ENCODE measurements at places on chromosomes 3 and 15.

- DNase-seq, result no peak
These were observed 57.7 kb downstream of the DNAJB8 start for GRCh38 chr3:128408693-128409623.

DNA sequence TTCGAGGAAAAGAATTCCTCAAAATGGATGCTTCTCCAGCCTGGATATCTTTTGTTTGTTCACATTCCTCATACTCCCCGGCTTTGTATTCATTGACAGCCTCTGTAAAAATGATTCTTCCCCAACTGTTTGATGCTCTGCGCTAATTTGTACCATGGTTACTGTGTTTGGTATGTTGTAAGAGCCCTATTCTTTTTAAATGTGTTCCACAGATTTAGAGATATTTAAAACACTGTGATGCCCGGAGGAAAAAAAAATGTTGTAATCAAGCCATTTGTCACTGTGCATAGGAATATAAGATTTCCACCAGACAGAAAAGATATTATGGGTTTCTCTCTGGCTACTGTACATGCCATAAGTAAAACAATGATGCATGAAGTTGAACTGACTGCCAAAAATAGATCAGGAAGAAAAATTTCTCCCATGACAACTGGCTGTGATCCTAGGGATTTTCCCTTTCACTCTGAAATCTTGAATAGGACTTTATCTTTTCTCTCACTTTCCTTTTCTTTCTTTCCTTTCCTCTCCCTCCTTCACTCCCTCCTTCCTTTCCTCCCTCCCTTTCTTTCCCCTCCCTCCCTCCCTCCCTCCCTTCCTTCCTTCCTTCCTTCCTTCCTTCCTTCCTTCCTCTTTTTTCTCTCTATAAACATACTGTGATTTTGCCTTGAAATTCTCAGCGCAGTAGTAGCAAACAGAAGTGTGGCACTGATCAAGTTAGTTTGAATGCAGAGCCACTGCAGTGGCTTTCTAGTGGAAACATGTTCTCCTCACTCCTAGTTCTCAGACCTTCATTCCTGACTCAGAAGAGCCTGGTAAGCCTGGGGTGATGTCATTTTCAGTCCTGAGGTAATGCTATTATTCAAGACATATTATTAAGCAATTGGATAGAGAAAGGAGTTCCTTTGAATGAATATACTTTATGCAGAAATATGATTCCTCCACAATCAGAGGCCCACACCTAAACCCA is 254.9 kb upstream of the TBL1XR1 start:
- DNase-seq, result no peak

GRCh38 chr15:56148064-56148463 is 95.6 kb downstream of the RFX7 start:
- DNase-seq, result no peak

- DNase-seq, result peak; percentile 28
These were observed 23.2 kb upstream of the VILL start for GRCh38 chr3:37967260-37967881.

DNA sequence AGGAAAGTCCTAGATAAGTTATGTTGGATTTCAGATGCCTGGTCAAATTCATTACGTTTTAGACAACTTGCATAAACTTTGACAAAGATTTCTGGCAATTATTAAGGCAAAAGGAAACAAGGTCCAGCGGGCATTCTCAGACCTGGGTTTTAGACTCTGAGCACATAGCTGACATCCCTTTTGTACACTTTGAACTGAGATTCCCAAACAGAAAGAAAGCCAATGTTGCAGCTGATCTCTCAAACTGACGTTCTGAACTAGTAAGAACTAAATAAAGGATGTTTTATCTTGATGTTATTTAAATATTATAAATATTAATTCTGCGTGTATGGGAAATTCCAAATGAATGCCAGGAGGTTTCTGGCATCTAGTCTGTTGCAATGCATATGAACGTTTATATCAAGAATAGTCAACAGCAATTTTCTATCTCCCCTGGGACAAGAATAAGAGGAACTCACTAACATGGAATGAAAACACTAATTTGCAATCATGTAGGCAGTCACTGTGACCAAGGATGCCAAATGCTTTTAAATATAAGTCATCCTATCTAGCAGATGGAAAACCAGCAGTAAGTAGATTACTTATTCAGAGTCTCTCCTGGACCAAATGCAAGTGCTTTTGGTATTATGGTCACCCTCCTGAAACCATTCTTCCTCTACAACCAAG is 202.1 kb downstream of the GREM1 start:
- no peak for DNase-seq

GRCh38 chr3:140767566-140767965 is 89.7 kb downstream of the TRIM42 start:
- DNase-seq, result no peak

- DNase-seq, result no peak
These were observed 2.6 kb upstream of the CIB2 start for GRCh38 chr15:78133801-78134200.

- no peak for DNase-seq
These were observed 45.1 kb downstream of the TNIK start for GRCh38 chr3:171415070-171415469.

DNA sequence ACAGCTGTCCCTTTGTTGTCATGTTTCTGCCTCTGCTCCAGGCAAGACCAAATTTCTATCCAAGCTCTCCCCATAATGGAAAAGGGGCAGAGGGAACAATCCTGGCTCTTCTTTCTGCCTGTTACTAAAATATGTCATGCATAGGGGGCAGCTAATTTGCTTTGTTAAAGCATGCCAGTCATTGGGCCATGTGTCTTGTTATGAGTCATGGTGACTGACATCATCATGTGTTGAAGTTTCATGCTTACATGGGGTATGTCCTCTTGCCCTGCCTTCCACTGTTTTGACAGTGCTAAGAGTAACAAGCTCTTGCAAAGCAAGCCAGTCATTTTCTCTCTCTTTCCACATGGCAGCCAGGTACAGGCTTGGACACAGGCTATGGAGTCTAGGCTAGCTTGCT is 268.9 kb downstream of the GABRB3 start:
- no peak for DNase-seq

DNA sequence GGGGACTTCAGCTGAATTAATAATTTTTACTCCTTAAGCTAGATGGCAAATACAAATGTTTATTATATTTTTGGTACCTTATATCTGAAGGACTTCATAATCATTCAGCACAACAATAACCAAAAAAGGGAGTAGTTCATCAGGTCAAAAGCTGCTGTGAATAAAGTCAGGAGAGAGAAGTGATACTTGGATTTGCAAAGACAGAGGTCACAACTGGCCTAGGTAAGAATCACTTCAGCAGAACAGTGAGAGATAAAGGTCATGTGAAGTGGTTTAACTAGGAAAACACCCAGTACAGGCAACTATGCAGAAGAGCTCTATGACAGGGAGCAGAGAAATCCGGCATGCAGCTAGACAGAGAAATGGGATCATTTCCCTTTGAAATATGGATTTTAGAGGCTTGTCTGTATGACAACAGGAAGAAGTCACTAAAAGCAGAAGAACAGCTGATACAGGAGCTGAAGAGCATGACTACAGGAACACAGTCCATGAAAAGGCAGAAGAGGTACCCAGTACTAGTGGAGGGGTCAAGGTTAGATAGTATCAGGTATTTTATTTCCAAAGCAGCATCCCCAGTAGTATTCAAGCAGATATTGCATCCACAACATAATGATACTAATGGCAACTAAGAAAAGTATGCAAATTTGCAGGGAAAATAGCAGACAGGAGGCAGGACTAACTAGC is 25.7 kb downstream of the ZMAT3 start:
- no peak for DNase-seq

GRCh38 chr3:186869253-186870100 is 27.0 kb downstream of the ADIPOQ start:
- DNase-seq, result no peak

GRCh38 chr3:36446276-36446675 is 66.0 kb downstream of the STAC start:
- DNase-seq, result no peak

DNA sequence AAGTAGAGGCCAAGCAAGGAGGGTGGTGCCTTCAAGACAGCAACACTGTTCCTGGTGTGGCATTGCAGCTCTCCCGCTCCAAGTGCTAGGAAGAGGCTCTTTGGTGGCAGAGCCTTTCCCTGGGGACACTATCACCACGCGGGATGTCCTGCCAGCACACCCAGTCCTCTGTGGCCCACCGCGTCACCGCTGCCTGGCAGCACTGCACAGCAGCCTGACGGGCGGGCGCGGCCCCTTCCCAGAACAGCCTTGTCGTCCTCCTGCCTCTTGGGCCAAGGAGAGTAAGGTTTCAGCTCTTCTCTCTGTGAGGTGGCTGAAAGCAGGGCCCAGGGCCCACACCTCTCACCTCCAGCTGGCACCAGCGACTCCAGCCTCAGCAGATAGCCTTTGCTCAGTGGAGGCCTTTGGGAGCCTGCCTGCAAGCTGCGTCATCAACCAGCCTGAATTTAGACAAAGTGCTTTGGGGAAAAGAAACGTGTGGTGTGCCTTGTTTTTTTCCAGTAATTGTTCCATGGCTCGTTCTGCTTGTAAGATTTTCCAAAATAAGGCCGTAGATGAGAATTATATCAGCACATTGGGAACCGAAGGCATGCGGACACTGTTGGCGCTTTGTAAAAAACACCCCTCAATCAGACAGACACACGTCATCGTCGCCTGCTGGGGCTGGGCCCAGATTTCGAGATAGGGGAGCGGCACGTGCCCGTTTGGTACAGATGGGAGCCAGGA is 65.0 kb downstream of the AAGAB start:
- DNase-seq, result no peak

GRCh38 chr3:189210251-189210770 is 38.5 kb downstream of the TPRG1 start:
- DNase-seq, result no peak

DNA sequence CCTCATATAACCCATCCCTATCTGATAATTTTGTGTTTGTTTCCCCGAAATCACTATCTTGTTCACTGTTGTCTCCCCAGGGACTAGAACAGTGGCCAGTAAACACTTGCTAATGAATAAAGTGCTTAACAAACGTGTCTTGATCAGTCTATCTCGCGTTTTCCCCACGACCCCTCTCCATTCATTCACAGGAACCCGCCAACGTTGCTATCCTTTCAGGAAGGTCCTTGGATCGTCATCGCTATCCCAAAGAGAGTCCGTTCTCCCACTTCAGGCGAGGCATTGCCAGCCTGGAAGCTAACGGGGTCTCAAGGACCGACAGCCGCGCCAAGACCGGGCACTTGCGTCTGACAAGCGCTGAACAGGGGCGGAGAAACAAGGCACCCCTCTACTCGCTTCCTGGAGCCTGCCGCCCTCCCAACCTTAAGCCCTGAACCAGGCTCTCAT is 344 bp downstream of the LINS1 start:
- no peak for DNase-seq

GRCh38 chr3:159748425-159748824 is 240.2 kb upstream of the IL12A start:
- no peak for DNase-seq

- DNase-seq, result no peak
These were observed 42.0 kb downstream of the PML start for GRCh38 chr15:74036271-74037170.

- no peak for DNase-seq
These were observed 45.0 kb upstream of the CD96 start for GRCh38 chr3:111496894-111497559.

GRCh38 chr3:29924783-29925561 is 644.1 kb downstream of the RBMS3 start:
- DNase-seq, result no peak

- DNase-seq, result no peak
These were observed 72.5 kb downstream of the MAGEF1 start for GRCh38 chr3:184639351-184639750.

DNA sequence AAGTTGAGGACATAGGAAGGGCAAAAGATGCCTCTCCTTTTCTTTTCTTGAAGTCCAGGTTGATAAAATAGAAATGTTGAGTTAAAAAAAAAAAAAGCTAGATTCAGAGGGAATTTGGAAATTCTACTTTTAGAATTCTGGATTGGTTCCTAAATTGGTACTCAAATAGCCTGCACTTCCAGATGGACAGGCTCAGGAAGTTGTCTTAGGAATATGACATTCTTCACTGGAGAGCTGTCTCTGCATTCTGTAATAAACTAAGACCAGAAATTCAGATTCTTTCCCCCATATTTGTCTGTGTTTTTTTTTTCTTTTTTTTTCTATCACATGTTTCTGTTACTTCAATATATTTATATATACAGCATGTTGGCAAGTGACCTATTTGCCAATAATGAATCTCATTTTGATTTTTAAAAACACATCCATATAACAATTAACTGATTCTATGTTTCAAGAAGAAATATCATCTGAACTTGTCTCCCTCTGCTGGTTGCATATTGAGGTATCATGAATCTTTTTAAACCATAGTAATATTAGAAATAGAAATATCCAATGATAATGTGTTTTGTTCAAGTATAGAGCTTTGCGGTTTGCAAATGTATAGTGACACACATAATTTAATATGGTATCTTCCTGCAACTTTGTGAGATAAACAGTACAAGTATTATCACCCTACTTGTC is 8.5 kb upstream of the LSAMP start:
- no peak for DNase-seq

DNA sequence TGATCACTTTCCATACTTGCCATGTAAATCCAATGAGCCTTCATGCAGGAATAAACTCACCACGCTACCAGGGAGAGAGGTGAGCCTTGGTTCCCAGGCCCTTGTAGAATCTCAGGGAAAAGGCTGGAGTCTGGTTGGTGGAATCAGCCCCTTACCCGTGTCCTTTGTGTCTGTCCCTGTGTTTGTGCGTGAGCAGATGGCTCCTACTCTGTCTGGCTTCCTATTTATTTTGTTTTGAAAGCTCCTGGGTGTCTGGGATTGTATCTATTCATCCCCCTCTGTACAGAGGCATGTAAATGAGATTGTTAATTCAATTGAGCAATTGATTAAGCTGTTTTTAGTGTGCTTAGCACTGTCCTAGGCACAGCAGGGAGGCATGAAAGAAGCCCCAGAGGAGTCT is 278.1 kb downstream of the THSD4 start:
- no peak for DNase-seq

DNA sequence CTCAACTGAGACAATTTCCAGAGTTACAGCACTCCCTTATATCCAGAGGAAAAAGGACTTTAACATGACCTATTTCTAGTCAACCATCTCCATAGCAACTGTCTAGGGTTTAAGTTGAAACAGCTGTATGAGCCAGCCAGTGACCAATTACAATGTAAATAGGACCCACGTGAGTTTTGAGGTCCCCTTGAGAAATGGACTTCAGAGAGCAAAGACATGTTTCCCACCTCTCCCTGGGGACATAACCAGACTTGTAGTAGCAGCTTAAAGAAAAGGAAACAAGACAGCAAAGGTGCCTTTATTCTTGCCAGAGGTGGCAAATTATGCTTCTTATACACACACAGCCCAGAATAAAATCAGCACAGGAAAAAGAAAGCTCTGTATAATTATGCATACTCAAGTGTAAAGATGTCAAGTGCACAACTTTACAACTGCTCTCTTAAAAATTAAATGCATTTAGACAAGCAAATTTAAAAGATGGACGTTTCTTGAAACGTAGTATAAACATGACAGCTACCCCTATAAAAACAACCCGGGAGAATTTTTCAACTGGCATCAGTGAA is 40.2 kb downstream of the SUMF1 start:
- no peak for DNase-seq

- DNase-seq, result no peak
These were observed 63.3 kb downstream of the IL1RAP start for GRCh38 chr3:190577225-190577624.

GRCh38 chr15:76310475-76311099 is 682 bp downstream of the ETFA start:
- no peak for DNase-seq

GRCh38 chr15:63473999-63474809 is 30.2 kb upstream of the USP3 start:
- peak; percentile 40 for DNase-seq

GRCh38 chr3:150150633-150151032 is 179.9 kb upstream of the PFN2 start:
- DNase-seq, result no peak

GRCh38 chr3:52494886-52495495 is at the start of gene STAB1:
Gene STAB1, plus strand, starts transcription at chr3:52495338. Its CDS starts 76 bp downstream, at chr3:52495414.
- no peak for DNase-seq

GRCh38 chr3:149003653-149004305 is 12.4 kb downstream of the GYG1 start:
- no peak for DNase-seq

Data from stimulated activated CD4-positive, alpha-beta T cell treated with anti-CD3 and anti-CD28 coated beads, TNF-alpha, amount 100 ng/mL, for 4 hours (primary cell).